ENCODE measurements at places on chromosomes 16 and 17.

DNA sequence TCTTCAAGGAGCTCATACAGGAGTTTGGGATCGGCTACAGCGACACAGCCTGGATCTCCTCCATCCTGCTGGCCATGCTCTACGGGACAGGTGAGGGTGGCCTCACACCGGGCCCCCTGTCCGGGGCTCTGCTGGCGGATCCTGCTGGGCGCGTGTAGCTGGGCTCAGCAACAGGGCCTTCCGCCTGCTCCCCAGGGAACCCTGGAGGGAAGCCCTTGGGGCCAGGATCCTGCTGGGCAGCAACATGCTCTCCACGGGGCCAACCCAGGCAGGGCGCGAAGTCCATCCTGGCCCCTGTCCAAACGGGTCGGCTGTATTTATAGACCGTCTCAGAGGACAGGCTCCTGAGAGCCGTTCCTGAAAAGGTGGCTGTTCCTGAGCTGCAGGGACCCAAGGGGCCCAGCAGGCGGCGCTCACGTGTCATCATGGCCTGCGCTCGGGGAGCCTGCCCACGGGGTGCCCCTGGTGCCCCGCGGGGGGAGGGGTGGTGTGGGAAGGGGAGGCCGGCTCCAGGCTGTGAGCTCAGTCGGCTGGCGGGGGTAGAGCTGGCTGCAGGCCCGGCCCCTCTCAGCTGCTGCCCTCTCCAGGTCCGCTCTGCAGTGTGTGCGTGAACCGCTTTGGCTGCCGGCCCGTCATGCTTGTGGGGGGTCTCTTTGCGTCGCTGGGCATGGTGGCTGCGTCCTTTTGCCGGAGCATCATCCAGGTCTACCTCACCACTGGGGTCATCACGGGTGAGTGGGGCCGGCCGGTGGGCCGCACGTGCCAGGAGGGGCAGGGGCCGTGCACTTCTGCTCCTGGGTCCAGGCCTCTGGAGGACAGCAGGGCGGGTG lies 7.5 kb downstream of the SLC16A3 start:
- peak; percentile 77 for DNase-seq

GRCh38 chr16:49596068-49596467 lies 222.5 kb downstream of the C16orf78 start:
- DNase-seq: no peak

DNA sequence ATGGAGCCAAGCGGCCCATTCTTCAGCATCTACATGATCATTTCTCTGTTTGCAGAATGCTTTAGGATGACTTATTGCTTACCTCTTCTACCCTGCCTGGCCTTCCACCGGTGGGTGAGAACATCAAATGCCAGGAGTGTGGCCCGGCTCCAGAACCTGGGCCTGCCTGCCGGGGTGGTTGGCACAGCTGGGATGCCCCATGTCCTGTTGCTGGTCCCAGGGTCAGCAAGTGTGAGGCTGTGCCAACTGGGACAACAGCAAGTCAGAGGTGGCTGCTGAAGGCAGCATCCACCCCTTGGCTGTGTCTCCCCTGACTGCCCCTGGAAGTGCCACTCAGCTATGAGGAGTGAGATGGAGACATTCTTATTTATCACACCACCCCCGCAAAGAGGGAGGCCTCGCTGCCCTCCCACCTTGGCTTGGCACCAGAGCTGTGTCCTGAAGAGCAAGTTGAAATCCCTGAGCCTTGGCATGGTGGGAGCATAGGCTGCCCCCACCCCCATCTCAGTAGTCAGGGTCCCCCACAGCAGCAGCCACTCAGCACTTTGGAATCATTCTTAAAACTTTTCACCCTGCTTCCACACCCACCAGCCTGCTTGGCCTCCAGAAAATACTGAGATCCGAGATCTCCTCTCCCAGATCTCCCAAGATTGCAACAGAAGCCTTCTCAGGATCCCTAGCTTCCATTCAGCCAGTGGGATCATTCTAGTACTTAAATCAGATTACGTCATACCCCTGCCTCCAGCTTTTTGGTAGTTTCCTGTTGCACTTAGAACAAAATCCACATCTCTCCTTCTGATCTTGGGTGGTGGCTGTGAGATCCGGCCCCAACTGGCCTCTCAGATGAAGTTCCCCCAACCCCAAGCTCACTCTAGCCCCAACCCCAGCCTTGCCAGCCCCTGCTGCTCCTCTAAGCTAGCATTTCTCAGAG lies 127.5 kb downstream of the SOCS1 start:
- DNase-seq: no peak

- DNase-seq: no peak
Observed at GRCh38 chr16:3992297-3993051, 112.0 kb upstream of the CREBBP start.

Measured in stimulated activated CD4-positive, alpha-beta T cell treated with anti-CD3 and anti-CD28 coated beads, Interleukin-4, amount 100 ng/mL, for 1 hour (primary cell).